Activated CD8-positive, alpha-beta T cell treated with anti-CD3 and anti-CD28 coated beads for 36 hours (primary cell): ENCODE measurements at places on chromosomes 7 and 10. TPM values are rescaled to one million over a fixed set of nuclear protein-coding genes. Genes with fewer than 3 reads are reported as not detected.

- DNase-seq, result no peak
Measured at GRCh38 chr7:117251687-117252086, 71.2 kb downstream of the WNT2 start.

- DNase-seq, result no peak
Measured at GRCh38 chr7:117116211-117116610, 162.9 kb downstream of the ST7 start.

DNA sequence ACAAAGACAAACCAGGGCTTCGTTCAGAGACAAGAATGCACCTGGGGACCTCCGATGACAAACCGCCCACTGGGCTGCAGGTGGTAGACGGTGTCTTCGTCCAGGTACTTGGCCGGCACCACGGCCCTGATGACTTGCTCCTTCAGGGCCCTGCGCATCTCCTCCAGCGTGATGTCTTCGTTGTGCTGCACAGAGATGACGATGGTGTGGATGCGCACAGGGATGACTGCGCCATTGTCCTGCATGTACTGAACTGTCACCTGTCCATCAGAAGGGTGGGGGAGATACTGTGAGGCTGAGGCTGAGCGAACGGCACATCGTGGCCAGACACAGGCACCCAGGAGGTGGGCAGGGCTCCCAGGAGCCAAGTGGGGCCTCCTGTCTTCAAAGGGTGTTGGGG, 13.1 kb downstream of the MAT1A start:
- DNase-seq, result no peak

DNA sequence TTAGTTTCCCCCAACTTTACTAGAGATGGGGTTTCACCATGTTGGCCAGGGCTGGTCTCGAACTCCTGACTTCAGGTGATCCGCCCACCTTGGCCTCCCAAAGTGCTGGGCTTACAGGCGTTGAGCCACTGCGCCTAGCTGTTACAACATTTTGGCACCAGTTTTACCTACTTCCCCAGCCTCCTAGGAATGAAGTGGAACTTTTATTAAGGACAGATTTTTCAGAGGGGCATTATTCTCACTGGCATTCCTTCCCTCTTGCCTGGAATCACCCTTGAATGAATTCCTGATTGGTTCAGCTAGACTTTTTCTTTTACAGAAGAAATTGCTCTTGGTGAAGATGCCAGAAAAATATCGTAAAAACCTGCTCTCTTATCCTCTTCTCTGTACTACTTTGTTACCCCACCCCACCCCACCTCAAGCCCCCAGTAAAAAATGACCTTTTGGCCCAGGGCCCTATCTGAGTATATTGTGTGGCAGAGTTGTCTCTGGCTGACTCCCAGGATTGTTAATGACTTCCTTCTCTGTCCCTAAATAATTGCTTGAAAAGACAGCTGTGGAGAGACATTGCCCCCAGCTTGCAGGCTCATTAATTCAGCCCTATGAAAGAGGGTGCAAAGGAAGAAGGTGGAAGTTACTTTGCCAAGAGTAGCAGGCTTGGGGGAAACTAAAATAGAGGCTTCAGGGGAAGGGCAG, 189.6 kb downstream of the AUTS2 start:
- DNase-seq, result no peak

- DNase-seq, result no peak
Measured at GRCh38 chr7:49014870-49015269, 90.5 kb downstream of the CDC14C start.

DNA sequence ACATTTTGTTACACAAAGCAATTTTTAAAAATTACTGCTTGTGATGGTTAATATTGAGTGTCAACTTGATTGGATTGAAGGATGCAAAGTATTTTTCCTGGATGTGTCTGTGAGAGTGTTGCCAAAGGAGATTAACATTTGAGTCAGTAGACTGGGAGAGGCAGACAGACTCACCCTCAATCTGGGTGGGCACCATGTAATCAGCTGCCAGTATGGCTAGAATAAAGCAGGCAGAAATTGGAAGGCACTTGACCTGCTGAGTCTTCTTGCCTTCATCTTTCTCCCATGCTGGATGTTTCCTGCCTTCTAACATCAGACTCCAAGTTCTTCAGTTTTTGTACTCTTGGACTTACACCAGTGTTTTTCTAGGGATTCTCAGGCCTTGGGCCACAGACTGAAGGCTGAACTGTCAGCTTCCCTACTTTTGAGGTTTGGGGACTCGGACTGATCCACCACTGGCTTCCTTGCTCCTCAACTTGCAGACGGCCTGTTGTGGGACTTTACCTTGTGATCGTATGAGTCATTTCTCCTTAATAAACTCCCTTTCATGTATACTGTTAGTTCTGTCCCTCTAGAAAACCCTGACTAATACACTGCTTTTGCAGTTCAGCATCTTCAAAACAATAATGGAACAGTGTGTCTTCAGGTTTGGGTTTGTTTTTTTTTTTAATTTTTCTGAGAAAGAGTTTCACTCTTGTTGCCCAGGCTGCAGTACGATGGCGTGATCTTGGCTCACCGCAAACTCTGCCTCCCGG, 244.1 kb upstream of the SEMA3C start:
- no peak for DNase-seq

DNA sequence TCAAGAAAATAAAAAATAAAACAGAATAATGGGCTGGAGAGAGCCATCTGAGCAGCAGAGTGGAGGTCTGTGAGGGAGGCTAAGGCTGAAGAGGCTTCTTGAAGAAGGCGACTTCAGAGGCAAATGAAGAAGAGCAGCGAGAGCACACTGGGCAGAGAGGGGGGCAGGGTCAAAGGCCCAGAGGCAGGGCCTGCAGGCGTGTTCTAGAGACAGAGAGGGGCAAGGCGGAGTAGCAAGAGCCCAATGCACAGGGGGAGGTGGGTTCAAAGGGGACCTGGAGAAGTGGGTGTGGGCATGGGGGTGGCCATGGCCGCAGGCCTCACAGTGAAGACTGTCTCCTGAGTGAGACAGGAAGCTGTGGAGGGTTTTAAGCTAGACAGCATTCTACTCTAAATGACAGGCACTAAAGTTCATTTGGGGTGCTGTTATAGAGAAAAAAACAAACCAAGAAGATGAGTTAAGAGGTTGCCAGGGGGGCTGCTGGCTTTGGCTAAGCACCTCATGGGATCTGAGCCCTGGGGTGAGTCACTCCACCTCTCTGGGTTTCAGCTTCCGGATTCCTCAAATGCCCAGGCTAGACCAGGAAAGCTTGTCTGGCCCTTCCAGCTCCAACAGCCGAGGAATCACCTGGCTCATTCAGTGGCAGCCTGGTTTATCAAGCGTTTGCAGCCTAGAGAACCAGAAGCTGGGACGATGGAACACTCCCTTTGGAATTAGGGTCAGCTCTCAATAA, 81.7 kb downstream of the DLG5 start:
- no peak for DNase-seq

GRCh38 chr7:98115746-98116525, 9.3 kb downstream of the LMTK2 start:
- no peak for DNase-seq

- no peak for DNase-seq
Measured at GRCh38 chr10:114343623-114344505, 60.4 kb downstream of the AFAP1L2 start.

The MKX gene
- total RNA-seq, result 0.81 TPM

The MMS19 gene
- total RNA-seq, result 107 TPM

The LAMTOR4 gene
- 108 TPM for total RNA-seq

The STEAP1B gene
- not detected for total RNA-seq
